Stimulated activated CD4-positive, alpha-beta T cell treated with anti-CD3 and anti-CD28 coated beads, Interleukin-12 subunit alpha, Interleukin-12 subunit beta, amount 100 ng/mL, for 24 hours (primary cell): ENCODE measurements at places on chromosomes 5 and 9.

- DNase-seq, result no peak
Measured at GRCh38 chr5:171444582-171444981, 25.1 kb downstream of the FGF18 start.

- DNase-seq, result no peak
Measured at GRCh38 chr5:103774721-103775120, 212.1 kb upstream of the NUDT12 start.

GRCh38 chr5:32102254-32102986, 71.7 kb downstream of the GOLPH3 start:
- DNase-seq, result no peak

DNA sequence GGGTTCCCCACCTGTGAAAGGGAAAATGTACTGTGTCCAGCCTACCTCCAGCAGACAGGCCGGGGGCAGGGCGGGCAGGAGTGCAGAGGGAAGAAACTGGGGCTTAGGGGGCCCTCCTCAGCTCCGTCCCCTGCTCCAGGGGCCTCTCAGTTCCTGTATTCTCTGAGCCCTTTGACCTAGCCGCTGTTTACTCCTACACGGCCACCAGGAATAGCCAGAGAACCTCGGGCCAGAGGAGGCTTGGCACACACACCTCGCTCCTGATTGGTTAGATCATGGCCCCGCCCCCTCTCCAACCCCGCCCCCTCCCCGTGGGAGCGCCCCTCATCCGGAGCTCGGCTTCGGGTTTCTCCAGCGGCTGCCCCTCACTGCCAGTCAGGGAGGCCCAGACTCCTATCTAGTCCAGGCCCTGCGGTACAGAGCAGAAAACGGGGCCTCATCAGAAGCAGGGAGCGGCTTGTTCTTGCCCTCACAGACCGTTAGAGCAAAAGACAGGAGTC, 2.2 kb downstream of the ST6GALNAC6 start:
- DNase-seq, result no peak

DNA sequence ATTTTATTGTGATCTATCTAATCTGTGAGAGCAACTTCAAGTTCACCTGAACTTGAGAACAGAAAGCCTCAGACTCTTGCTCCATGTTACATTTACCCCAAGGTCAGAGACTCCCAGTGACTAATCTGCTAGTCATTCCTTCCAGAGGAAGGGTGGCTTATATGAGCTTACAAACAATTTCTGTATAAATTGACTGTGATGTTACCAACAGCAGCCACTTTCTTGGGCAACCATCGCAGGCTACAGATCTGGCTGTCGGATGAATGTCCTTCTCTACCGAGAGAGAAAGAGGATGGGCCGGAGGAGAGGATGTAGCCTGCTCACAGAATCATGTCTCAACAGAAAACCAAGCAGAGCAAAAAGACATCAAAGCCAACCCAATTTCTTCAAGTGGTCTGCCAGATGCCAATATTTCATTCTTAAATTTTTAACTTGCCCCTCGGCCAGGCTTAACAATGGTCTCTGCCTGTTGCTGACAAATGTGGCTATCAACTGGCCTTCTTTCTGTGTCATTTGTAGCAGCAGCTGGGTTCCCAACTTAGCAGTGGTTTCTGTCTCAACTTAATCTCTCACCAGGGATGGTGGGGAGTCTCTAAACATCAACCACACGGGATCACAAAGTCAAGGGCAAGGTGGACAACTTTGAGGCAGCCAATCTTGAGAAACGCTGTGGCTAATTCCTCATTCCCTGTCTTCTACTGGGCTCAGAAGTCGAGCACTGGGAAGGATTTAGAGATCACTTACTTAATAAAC, 81.3 kb downstream of the RAPGEF1 start:
- no peak for DNase-seq

- no peak for DNase-seq
Measured at GRCh38 chr5:135921388-135921787, 25.7 kb upstream of the IL9 start.
